B cell (primary cell): ENCODE measurements at places on chromosomes 3 and 15.

DNA sequence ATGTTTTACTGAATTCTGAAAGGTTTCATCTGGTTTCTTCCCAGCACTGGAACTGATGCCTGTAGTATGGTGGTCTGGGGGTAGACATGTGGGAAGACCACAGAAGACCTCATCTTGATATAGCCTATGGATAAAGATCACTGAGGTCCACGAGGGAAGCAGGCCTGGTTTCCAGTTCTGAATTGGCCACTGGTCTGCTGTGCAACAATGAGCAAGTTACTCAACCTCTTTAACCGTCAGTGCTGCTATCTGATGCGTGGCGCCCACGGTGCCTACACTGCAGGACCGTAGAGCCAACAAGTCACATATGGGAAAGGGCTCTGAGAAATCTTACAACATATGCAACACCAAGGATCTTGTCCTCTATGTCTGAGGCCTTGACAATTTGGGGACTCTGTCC lies 13.3 kb downstream of the TLE3 start:
- no peak for DNase-seq

DNA sequence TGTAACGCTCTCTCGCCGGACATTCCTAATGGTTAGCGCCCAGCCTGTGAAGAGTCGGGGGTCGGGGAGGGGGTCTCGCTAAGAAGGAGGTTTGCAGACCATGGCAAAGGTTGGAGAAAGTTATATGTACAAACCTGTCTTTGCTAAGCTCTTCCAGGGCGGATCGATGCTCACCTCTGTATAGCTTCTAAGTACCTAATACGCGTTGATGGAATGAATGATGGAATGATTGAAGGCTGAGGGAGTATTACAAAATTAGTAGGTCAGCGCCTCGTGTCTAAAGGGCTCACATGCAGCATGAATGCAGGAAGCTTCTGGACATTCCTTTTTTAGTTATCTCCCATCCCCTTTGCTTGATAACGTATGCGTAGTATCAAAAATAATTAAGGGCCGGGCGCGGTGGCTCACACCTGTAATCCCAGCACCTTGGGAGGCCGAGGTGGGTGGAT lies 305 bp upstream of the KPNA1 start:
- DNase-seq = no peak

DNA sequence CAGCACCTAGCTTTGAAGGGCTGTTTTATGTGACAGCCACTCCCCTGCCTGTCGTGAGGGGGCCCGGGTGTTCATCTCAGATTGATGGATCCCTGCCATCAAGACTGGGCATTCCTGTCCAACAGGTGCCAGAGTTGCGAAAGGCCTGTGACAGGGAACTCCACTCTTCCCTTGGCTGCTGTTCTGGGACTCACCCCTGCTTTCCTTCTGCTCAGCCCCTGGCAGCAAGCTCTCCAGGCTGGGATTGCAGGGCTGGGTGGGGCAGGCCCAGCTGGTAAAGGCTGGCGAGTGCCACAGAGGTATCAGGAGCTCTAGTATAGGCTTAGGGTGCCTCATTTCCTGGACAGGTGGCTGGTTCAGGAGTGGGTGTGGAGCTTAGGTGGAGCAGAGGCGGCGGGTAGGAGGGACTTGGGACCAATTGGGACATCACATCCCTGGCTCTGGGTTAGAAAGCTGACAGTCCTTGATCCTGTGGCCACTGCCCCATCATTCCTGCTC lies at the start of gene PLA2G4B:
Gene PLA2G4B (plus strand): TSS at position 448 of the 498 bp plus-strand sequence. CDS start 67 bp downstream, outside the sequence.
- DNase-seq = no peak

- no peak for DNase-seq
These were observed 106.4 kb downstream of the TUSC7 start for GRCh38 chr3:116815831-116816588.

DNA sequence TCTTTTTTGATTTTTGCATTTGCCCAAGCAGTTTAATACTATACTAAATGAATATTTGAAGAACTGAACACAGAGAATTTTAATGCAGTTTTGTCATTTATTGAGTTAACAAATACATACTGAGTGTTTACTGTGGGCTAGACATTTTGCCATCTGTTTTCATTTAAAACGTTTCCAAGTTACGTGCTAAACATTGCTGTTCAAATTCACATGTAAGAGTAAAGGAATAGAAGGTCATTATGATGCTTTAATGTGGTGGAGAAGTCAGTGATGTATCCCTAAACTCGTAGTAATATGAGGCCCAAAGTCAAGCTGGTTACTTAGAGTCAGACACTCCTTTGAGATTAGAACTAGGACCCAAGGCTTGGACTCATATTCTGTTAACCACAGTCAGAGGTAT lies 49.4 kb downstream of the CRYBG3 start:
- DNase-seq = no peak

- no peak for DNase-seq
These were observed 130.9 kb downstream of the ASB7 start for GRCh38 chr15:100733101-100733842.

DNA sequence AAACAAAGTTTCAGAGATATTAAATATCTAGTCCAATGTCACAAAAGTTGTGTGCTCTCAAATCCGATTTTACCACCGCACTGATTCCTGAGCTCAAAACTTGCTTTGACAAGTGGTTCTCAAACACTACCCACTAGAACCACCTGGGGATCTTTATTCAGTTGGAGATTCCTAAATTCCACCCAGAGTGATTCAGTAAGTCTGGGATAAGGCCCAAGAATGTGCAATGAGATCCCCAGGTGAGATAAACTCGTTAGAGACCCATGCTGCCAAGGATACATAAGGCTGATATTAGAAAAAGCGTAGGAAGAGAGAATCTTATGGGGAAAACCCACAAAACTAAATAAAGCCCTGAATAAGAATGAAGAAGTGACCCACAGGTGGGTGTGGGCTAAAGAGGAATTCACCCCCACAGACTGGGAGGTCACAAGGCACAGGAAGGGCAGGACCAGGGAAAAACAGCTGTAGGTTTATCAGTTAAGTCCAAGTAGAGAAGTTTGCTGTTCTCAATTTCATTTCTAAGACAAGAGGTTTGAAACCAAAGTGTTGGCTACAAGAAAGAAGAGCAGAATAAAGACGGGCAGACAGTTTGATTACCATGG lies 11.5 kb upstream of the RPS17 start:
- DNase-seq = no peak

GRCh38 chr3:195859061-195859845 lies 47.5 kb upstream of the MUC4 start:
- peak; percentile 84 for DNase-seq

- DNase-seq = peak; percentile 70
These were observed 68.4 kb upstream of the CHRNB4 start for GRCh38 chr15:78709263-78709882.
